ENCODE measurements at places on chromosomes 1 and 21.

DNA sequence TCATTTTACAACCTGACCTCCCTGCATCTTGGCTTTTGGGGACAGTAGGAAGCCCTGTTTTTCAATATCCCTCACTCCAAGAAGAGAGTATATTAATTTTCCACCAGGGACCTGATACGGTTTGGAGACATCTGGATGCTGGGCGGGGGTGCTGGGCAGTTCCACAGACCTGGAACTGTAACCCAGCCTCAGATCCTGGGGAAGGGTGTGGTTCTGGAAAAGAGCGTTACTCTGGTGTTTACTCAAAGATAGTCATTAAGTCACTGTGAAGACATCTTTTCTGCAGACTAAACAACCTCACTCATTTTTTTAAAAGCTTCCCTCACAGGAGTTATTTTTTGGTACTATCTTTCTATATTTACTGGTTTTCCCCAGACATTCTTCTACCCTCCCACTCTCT is 189.8 kb downstream of the CLIC6 start:
- DNase-seq = no peak

DNA sequence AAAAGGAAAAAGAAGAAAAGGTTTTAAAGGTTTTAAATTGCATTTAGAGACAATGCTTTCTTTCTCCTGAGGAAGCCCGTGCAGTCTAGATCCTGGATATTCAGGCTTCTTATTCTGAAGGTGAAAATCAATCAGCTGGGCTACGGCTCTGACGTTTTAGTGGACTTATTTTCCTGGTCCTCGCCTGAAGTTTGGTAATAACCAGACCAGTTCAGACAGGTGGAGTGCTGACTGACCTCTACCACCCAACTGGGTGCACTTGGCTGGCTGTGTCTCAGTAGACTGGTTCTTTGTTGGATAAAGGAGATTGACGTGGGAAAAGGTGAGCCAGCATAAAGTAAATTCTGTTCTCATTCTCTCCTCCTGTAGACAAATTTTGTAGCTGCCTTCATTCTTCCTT is 7.2 kb upstream of the ATP1A1 start:
- DNase-seq = no peak

GRCh38 chr1:27038020-27038419 is 25.4 kb upstream of the TENT5B start:
- DNase-seq = no peak

DNA sequence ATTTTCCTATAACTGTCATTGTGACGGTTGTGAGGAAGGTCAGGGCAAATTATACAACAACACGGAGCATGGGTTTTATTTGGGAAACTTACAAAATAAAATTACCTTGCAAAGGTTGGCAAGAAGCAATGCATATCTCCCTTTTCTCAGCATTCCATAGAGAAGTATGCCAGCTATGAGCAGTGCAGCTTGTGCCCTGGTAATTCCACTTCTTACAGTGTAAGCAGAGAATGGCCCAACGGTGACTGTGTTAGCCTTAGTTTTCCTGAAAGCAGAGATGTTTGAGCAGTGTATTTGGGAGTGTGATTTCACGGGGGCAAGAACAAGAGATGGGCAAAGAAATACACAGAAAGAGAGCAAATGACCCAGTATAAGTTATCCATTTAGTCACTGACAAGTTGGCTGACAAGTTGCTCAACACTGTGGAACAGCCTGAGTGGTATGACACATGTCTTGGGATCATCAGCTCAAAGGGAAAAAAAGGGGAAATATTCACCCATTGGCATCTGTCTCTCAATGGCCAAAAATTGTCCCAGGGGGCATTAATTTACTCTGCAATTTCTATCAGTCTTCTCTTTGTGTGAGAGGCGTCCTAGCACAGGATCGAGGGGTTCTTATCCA is 210.9 kb upstream of the NRIP1 start:
- DNase-seq = no peak

GRCh38 chr1:44213222-44214112 is at the start of gene DMAP1:
Gene DMAP1 (plus strand): TSS chr1:44213471. CDS start chr1:44213754, 283 bp downstream.
- peak; percentile 36 for DNase-seq
